ENCODE measurements at places on chromosomes 4 and X.

GRCh38 chr4:154407443-154407842 is 84.2 kb downstream of the DCHS2 start:
- DNase-seq, result no peak

- no peak for DNase-seq
Measured at GRCh38 chr4:15262396-15262795, 165.4 kb upstream of the C1QTNF7 start.

GRCh38 chr4:163649557-163650091 is 155.1 kb downstream of the TMA16 start:
- DNase-seq, result no peak

GRCh38 chrX:22053481-22053880 is 21.4 kb downstream of the PHEX start:
- no peak for DNase-seq

GRCh38 chr4:26356081-26356501 is 35.3 kb downstream of the RBPJ start:
- peak; percentile 20 for DNase-seq

- DNase-seq, result no peak
Measured at GRCh38 chr4:166802346-166802745, 431.9 kb downstream of the SPOCK3 start.

DNA sequence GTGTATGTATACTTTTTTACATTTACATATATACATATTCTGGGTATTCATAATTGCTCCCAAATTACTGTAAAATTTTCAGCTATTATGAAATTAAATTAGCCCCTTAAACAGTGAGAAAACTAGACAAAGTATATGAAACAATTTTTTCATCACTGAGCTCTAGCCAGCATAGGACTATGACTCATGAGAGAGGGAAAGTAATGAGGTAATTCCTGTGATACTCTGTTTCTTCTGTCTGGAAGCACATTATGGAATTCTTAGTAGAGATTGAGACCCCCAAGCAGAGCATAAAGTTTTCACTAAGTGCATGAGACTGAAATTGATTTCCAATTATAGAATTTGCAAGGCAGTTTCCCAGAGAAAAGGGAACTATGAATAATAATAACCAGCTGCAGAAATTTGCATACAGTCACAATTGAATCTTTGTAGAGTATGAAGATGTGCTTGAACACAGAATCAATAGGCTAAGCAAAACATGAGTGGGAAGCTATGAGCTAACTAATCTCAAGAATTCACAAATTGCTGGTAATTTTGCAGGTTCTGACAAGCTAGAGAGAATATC is 779.3 kb downstream of the ARAP2 start:
- no peak for DNase-seq

DNA sequence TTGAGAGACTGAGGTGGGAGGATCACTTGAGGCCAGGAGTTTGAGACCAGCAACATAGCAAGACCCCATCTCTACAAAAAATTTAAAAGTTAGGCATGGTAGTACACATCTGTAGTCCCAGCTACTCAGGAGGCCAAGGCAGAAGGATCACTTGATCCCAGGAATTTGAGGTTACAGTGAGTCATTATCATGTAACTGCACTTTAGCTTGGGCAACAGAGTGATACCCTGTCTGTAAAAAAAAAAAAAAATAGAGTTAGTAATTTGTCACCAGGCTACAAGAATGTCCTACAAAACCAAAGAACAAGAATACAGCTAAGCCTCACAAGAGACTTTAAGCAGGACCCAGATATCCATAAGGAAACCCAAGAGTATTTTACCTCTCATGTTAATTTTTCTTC is 27.0 kb upstream of the RAB28 start:
- no peak for DNase-seq

- no peak for DNase-seq
Measured at GRCh38 chr4:152682143-152682941, 2.5 kb upstream of the TMEM154 start.

DNA sequence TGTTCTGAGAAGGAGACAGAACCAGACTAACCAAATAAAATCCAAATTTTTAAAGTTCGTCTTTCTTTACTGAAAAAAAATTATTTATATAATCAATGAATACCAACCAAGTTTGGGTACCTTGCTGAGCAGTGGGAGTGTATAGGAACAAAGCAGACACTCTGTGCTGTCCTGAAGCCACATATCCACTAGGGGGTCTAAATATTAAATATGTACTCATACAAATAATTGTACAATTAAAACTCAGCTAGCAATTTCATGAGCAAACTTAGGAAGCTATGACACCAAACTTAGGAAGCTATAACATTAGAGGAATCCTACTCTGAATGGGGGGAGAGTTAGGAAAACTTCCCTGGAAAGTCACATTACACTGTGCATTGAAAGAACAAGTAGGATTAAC is 582.0 kb upstream of the EPHA5 start:
- DNase-seq, result peak; percentile 1

DNA sequence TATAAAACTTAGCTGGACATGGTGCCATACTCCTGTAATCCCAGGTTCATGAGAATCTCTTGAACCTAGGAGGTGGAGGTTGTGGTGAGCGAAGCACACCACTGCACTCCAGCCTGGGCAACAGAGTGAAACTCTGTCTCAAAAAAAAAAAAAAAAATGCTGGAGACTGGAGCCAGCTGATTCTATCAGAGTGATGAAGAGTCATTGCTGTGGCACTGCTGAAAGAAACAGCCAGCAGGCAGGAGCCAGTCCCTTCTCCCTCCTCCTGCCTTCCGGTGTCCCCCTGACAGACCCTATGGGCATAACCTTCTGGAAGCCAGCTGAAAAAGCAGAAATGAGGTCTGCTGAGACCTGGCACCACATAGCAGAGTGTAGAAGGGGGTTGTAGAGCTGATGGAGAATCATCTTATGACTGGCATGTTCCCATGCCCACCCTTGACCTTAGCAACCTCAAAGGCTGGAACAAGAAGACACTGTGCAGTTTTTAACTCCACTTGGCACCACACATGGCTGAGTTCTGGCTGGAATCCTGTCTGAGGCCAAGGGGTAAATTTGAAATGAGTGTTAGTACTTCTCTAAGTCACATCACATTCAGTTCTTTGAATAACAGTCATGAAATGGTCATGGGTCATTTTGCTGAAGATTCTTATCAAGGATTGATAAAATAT is 2.6 kb upstream of the SPINK2 start:
- DNase-seq, result no peak

DNA sequence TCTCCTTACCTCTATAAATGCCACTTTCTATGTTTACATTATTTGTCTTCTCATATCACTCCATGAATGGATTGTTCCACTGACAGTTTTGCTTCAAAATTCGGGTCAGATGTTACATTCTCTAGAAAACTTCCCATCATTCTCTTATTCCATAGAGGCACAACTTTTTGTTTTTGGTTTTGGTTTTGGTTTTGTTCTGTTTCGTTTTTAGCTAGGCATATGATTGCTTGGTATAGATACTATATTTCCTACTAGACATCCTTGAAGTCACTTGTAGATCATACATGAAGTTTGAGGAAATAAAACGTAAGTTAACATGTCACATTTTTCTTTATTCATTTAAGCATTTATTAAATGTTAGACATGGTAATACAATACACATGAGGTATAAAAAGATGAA is 961.0 kb downstream of the PCDH18 start:
- DNase-seq, result no peak

DNA sequence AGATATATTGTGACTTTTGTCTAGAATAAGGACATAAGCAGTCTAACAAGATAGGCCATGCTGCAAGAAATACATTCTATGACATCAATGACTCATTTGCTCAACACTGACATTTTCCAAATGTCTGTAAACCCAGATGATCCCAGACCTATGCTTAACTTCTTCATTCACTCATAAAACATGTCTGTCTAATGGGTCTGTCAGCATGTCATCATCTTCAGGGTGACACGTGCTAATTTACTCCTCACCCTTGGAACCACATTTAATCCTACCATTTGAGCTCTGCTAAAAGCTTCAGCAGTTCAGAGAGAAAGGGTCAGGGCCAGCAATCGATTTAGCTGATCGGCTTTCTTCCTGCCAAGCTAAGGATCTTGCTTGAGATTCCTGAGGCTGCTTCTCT is 109.4 kb upstream of the MAP3K15 start:
- DNase-seq, result no peak

DNA sequence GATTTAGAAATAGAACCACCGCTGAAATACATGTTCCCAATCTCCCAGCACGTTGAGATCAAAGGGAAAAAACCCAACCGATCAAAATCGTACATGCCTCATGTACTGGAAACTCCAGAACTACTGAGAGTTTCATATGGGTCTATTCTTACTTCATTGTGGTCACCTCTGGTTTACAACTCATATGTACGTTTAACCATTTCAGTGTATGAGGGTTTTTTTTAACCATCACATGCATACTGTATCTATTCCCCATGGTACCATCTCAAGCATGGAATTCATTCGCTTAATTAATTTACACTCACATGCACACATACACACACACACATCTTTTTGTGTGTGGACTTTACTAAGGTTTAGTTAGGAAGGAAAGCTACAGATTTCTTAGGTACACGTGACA is 46.0 kb upstream of the CLNK start:
- DNase-seq, result no peak

DNA sequence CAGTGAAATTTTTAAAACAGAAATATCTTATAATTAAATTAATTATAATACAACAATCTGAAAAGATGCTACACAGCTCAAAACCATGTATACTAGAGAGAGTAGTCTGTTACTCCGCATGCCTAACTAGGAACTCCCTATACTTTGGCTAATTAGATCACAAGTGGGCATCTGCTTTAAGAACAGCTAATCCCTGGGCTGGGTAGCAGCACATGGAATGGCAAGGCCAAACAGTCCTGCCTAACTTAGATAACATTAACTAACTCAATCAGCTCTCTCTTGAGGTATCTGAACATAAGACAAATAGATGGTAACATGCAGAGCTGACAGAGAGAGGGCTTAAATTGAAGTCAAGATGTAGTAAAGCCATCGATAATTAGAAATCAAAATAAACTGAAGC is 9.9 kb downstream of the CHIC2 start:
- no peak for DNase-seq

GRCh38 chr4:6298035-6298434 is 28.4 kb downstream of the WFS1 start:
- DNase-seq, result no peak

DNA sequence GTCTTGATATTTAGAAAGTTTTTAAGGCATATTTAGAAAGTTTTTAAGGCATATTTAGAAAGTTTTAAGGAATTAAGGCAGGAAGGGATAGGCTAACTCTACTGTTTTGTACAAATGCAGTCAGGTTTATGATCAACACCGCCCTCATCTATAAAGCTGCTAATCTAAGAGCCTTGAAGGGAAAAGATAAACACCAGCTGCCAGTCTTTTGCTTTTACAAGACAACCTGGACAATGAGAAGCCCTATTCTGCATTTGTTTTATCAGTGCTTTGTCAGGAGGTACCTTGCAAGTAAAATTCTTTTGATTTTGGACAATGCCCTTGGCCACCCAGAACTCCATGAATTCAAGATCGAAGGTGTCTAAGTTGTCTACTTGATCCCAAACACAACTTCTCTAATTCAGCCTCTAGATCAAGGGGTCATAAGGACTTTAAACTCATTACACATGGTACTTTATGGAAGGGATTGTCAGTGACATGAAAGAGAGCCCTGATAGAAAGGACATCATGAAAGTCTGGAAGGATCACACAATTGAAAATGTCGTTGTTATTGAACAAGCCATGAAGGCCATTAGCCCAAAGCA is 39.8 kb downstream of the IL15 start:
- no peak for DNase-seq

GRCh38 chr4:72567821-72568675 is 973 bp downstream of the ADAMTS3 start:
- peak; percentile 18 for DNase-seq

- DNase-seq, result no peak
Measured at GRCh38 chr4:119478446-119479179, 150.0 kb downstream of the PDE5A start.

DNA sequence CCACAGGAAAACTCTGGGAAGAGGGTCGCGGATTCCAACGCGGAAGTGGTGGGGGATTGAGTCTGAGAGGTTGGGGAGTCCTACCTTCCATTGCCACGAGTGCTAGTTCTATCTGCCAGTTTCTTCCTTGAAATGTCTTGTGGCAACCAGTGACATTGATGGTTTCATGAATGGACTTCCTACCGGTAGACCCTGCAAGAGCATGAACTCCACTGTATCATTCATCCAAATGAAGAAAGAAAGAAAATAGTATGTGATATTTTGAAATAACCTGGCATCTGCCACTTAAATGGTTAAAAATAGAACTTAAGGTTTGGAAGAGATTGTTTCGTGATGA is 1.1 kb upstream of the SLC10A7 start:
- DNase-seq, result peak; percentile 9

DNA sequence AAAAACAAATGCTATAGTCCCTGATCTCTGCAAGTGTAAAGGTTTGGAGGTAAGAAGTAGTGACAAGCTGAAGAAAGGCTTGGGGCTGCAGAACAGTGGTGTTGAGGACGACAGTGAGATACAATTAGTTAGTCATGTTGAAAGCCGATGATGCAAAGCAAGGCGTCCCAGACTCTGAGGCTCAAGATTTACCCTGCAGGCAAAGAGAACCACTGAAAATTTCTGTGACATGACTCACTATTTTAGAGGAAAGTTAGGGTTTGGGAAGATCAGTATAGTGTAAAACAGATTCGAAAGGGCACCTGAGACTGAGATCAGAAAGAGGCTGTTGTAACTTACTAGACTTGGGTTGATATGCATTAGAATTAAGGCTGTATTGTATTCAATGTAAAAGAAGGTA is 281.3 kb upstream of the FTHL17 start:
- no peak for DNase-seq

GRCh38 chr4:14254252-14254651 is 626.7 kb upstream of the BOD1L1 start:
- DNase-seq, result peak; percentile 29

- DNase-seq, result no peak
Measured at GRCh38 chr4:102687982-102688433, 72.8 kb downstream of the MANBA start.

- DNase-seq, result no peak
Measured at GRCh38 chrX:17005712-17006368, 59.4 kb downstream of the REPS2 start.

- no peak for DNase-seq
Measured at GRCh38 chrX:38970845-38971244, 169.6 kb downstream of the MID1IP1 start.

GRCh38 chr4:151395873-151396272 is 13.1 kb upstream of the FHIP1A start:
- no peak for DNase-seq

GRCh38 chr4:2044119-2044485 is 15.0 kb upstream of the NAT8L start:
- no peak for DNase-seq

DNA sequence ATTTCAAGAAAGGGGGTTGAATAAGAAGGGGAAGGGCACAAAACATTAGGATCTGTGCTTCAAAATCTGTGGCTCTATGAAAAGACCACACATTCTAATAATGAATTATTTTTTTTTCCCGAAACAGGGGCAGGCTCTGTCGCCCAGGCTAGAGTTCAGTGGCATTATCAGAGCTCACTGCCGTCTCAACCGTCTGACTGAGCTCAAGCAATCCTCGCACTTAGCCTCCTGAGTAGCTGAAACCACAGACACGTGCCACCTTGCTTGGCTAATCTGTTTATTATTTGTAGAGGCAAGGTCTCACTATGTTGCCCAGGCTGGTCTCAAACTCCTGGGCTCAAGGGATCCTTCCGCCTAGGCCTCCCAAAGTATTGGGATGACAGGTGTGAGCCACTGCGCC is 33.4 kb downstream of the ACSL1 start:
- peak; percentile 49 for DNase-seq
